Muscle of back (tissue), 13 donors: ENCODE measurements at places on chromosomes 3 and 15. TPM values are rescaled to one million over a fixed set of nuclear protein-coding genes. Genes with fewer than 3 reads are reported as not detected.

DNA sequence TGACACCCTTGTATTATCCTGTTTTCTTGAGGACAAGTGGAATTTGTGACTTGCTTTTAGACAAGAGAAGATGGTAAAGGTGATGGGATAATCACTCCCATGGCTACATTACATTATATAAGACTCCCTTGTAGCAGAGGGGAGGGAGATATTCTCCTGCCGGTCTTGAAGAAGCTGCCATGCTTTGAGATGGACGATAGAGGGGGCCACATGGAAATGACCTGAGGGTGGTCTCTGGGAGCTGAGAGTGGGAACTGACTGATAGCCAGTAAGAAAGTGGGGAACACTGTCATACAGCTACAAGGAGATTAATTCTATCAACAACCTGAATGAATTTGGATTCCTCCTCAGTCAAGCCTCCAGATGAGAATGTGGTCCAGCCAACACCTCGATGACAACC, 540.1 kb downstream of the NTRK3 start:
- DNase-seq: no peak

DNA sequence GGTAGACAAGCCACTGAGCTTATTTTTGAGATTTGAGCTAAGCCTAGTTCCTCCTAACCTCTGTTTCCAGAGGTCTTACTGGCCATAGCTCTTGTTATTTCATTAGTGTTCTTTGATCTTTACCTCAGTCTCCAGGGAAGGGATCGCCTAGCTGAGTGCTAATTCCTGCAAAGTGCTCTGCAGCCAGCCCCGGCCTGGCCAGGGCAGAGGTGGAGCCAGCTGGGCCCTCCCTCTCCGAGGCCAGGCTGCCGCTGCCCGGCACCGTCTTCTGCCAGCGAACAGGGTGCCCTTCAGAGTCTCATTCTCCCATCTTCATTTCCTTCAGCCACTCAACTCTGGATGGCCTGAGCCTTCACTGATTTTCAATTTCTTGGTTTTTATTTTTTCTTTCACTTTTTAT, 19.7 kb downstream of the FAN1 start:
- DNase-seq: no peak

DNA sequence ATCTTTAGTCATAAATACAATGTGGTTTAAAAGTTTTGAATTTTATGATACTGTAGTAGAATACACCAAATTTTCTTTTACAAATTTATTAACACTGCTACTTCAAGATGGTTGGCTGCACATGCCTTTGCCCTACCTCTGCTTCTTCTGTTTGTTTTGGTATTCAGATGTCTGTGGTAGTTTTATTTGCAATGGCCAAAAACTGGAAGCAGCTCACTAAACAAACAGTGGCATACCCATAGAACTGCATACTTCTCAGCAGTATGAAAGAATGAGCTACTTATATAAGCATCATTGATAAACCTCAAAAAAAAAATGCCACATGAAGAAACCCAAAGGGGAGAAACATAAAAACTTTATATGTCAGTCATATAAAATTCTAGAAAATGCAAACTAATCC, 19.5 kb downstream of the ARIH2 start:
- DNase-seq: no peak

DNA sequence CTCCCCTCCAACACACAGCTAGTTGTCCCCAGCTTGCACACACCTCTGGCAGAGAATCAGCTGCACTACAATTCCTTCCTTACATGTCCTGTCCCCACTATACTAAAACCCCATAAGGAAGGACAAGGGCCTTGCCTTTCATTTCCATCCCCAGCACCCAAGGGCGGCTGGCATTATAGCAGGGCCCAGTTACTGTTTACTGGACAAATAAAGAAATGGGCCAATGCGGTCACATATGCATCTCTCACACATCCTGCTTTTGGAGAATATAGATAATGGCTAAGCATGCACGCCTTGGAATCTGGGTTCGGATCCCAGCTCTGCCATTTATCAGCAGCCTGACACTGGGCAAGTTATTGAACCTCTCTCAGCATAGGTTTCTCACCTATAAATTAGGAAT, 99.1 kb downstream of the DAPK2 start:
- no peak for DNase-seq

DNA sequence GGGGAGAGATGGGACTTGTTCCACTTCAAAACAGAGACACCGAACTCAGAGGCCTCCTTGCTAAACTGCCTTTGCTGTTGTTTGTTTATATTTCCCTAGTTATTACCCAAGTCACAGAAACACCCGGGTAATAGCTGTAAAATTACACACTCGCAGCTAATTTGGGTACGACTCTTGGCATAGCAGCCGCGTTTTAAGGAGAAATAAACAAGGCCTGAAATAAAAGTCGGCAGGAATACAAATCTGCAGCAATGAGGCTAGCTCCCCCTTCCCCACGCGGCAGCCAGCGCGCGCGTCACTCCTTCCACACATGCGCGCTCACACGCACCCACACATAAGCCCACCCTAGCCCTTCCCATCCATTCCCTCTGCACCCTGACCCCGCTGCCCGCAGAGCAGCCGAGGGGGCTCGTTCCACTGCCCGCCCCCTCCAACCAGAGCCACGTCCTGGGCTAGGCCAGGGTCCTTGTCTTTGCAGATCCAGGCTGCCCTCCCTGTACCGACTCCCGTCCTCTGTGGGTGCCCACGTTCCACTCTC, 67.3 kb downstream of the LINGO1 start:
- no peak for DNase-seq

DNA sequence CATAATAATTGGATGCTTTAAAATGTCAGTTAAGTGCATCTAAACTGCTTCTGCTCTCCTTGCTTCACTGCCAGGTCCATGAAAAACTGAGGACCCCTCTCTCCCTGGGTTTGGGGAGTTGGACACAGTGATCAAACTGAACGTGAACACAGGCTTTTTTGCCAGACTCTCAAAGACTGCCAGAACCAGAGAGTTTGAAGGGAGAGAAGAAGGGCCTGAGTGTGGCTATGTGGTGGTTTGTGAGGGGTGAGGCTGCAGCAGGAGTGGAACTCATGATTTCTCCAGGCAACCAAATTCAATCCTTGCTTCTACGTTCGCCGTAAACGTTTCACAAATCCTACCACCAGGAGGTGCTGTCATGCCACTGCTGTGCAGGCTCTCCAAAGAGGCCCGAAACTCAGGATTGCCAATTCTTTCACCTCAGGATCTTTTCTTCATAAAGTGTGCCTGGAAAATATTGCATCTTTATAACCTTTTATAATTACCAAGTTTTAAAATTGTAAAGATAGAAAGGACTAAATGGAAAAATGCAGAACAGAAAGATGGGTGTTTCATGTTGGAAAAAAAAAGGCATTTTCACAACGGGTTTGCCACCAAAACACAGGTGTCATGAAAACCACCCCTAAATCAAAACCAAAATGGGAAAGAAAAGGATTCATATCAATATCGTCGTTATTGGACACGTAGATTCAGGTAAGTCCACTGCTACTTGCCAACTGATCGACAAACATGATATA, 19.7 kb downstream of the TM4SF4 start:
- peak; percentile 66 for DNase-seq

LDHAL6B gene
- polyA plus RNA-seq: 0.08 TPM

GRCh38 chr15:92505611-92506010, 111.9 kb downstream of the ST8SIA2 start:
- DNase-seq: no peak

MAP6D1 gene
- polyA plus RNA-seq: 19.3 TPM

GRCh38 chr15:69119683-69120395, 40.6 kb upstream of the GLCE start:
- DNase-seq: no peak

DNA sequence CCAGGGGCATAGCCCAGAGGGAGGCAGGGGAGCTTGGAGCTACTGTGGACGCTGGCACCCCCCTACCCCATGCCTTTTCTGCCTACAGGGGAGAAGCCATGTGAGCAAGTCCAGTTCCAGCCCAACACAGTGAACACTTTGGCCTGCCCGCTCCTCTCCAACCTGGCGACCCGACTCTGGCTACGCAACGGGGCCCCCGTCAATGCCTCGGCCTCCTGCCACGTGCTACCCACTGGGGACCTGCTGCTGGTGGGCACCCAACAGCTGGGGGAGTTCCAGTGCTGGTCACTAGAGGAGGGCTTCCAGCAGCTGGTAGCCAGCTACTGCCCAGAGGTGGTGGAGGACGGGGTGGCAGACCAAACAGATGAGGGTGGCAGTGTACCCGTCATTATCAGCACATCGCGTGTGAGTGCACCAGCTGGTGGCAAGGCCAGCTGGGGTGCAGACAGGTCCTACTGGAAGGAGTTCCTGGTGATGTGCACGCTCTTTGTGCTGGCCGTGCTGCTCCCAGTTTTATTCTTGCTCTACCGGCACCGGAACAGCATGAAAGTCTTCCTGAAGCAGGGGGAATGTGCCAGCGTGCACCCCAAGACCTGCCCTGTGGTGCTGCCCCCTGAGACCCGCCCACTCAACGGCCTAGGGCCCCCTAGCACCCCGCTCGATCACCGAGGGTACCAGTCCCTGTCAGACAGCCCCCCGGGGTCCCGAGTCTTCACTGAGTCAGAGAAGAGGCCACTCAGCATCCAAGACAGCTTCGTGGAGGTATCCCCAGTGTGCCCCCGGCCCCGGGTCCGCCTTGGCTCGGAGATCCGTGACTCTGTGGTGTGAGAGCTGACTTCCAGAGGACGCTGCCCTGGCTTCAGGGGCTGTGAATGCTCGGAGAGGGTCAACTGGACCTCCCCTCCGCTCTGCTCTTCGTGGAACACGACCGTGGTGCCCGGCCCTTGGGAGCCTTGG, 5.6 kb downstream of the CIB1 start:
- no peak for DNase-seq

TRH gene
- 0.29 TPM for polyA plus RNA-seq

DNA sequence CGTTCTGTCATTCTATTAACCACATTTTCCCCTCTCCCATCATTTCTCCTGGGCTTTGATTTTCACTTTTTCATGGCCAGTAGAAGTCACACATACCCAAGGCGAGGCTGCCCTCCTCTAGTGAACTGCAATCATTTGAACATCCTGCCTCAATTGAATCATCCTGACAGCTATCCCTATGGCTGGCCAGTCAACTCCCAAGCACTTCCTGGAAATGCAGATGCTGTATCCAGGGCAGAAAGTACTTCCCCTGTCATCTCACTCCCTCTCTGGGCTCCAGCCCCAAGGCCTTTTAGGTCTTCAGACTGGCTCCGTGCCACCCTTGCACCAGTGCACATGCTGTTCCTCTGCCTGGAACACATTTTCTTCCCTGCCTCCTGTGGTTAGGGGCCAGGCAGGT, 738.3 kb upstream of the CFAP20DC start:
- DNase-seq: no peak

- no peak for DNase-seq
These were observed 111.0 kb downstream of the ERC2 start for GRCh38 chr3:56357266-56357665.

- no peak for DNase-seq
These were observed 16.7 kb downstream of the KAT2B start for GRCh38 chr3:20056725-20057611.

- DNase-seq: no peak
These were observed 37.1 kb downstream of the SLCO3A1 start for GRCh38 chr15:91890614-91891013.

DNA sequence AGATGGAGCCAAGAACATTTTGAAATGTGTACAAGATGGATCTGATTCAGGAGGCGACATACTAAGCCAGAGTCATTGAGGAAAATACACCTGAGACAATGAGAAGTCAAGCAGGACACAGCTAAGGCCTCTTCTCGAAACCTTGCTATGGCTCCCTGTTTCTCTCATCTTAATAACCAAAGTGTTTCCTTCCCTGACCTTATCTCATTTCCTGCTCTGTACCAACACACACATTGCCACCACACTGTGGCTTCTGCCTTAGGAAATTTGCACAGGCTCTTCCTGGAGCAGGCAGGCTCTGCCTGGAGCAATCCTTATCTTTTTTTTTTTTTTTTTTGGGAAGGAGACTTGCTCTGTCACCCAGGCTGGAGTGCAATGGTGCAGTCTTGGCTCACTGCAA, 36.6 kb downstream of the OXSM start:
- DNase-seq: no peak

TMC3 gene
- polyA plus RNA-seq: 0.04 TPM

BRK1 gene
- 119 TPM for polyA plus RNA-seq

DNA sequence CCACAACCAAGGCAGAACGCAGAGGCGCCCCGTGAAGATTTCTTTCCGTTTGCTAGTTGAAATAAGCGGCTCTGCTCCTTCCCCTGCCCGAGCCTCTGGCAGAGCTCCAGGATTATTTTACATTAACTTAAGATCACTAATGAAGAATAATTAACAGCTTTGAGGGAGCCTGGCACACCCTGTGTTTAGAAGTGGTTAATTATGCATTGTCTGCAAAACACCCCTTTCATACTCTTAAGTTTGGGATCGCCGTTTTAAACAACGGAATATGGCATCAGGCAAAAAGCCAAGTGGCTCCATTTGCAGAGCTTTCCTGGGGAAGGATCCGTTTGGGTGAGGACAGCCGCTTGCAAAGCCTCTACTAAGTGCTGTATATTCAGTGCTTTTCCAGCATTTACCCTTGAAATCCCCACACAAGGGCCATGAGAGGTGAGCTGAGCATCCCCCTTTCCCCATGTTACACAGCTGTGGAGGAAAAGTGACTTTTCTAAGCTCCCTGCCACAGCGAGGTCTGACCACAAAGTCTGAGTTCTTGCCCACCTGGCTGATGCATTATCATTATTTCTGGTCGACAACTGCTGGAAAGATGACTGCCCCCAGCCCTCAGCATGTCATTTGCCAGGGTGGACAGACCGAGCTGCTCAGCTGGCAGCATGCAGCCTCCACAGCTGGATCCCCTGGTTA, 33.9 kb downstream of the IQSEC1 start:
- DNase-seq: no peak

FGF12 gene
- 3.7 TPM for polyA plus RNA-seq

DNA sequence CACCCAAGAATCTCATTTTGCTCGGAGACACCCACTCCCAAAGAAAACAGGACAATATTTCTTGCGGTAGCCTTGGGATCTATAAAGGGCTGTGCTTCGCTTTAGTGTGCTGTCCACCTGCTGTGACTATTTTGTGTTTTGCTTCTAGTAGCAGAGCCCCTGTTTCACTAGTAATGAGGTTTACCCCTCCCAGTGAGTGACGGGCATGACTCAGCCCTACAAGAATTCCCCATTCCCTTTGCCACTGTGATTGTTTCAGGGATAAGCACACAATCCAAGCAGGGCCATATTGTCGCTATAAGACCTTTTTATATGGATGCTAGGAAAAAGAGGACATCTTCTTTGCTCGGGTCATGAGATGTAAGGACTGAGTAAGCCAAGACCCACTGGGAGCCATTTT, 62.5 kb upstream of the FOXB1 start:
- no peak for DNase-seq

BFSP2 gene
- polyA plus RNA-seq: not detected

DNA sequence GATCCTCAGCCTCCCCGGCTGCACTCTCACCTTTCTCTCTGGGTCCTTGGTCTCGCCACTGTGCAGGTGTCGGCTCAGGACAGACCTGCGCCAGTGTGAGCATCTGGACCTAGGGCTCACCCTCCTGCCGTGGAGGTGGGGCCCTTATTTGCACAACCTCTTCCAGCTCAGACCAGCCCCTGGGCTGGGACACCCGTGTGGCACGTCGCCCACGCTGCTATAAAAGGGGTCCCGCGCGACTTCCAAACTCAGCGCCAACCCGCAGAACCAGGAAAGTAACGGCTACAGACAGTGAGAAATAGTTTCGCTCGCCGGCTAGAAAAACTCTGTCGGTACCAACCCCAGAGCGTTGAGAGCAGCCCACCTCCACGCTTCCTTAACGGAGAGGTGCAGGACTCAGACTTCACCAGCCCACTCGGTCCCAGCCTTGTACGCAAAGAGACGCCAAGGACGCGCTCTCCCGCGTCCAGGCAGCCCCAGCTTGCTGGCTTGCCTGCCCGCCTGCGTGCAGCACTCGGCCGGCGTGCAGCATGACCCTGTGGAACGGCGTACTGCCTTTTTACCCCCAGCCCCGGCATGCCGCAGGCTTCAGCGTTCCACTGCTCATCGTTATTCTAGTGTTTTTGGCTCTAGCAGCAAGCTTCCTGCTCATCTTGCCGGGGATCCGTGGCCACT, at the start of the genes DUOX2 and DUOXA2:
TSS of gene DUOX2 (minus strand) at position 97 of the 675 bp plus-strand sequence. CDS start 761 bp downstream, outside the sequence.
TSS of gene DUOXA2 (plus strand) at position 251 of the 675 bp plus-strand sequence. CDS start at position 531, 280 bp downstream.
- DNase-seq: no peak
